Stimulated activated CD4-positive, alpha-beta T cell treated with anti-CD3 and anti-CD28 coated beads, Interleukin-4, amount 100 ng/mL, for 24 hours (primary cell): ENCODE measurements at places on chromosomes 6 and 20.
A peak's percentile ranks its signal among the peaks of the same experiment; 100 is the strongest.

- DNase-seq = peak; percentile 80
Measured at GRCh38 chr20:2742934-2743559, 50.5 kb downstream of the EBF4 start.

- peak; percentile 24 for DNase-seq
Measured at GRCh38 chr20:6122873-6123648, at the start of gene FERMT1. Gene FERMT1 (minus strand): TSS chr20:6123030. CDS start chr20:6119554, 3,476 bp downstream.

GRCh38 chr6:104995989-104996617 is 39.2 kb downstream of the LIN28B start:
- no peak for DNase-seq

GRCh38 chr6:158032354-158032733 is 50.7 kb downstream of the SYNJ2 start:
- no peak for DNase-seq
